ENCODE measurements at places on chromosomes 3 and 15.
A peak's percentile ranks its signal among the peaks of the same experiment; 100 is the strongest.

DNA sequence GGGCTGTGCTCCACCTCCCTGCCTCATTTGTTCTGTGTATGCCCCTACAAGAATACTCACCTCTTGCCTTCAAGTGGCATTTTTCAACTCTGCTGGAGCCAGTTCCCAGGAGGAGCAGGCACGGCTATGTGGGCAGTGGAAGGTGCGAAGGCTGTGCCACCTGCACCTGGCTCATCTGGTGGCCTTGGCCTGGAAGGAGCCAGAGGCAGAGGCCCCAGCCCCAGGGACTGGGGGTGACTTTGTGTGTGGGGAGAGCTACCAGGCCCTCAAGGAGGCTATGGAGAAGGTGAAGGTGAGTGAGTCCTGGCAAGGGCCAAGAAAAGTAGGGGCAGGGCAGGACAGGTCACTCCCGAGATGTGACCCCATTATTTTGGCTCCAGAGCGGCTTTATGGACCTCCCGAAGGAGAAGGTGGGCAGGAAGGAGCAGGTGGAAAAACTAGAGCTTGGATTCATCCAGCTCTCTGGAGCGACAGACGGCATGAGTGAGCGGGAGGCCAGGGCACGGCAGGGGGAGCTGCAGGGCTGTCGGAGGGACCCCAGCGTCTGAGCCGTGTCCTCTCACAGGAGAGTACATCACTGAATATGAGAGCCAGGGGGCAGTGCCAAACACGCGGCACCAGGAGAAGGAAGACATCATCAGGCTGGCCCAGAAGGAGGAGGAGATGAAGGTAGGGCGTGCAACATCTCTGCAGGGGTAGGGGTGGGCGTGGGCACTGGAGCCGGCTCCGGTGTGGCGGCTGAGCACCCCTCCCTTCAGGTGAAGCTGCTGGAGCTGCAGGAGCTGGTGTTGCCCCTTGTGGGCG, 57.3 kb upstream of the UBE2Q2 start:
- no peak for DNase-seq

DNA sequence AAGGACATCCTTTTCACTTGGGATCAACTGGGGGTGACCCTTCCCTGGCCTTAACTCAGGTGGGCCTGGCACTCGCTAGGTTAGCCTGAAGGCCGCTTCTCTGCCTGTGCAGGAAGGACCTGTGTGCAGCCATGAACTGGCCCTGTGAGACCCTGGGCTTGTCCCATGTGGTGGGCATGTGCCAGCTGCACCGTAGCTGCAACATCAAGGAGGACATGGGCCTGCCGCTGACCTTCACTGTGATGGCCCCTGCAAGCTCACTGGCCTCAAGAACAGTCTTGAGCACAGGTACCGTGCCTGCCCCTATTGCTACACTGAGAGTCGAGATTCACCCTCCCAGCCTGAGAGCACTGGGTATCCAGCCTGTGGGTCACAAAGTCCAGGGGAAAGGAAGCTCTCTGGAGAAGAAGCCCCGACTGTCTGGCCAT, 43.0 kb downstream of the SAXO2 start:
- DNase-seq: no peak

- peak; percentile 63 for DNase-seq
Observed at GRCh38 chr3:133570937-133571320, 2.6 kb upstream of the CDV3 start.

DNA sequence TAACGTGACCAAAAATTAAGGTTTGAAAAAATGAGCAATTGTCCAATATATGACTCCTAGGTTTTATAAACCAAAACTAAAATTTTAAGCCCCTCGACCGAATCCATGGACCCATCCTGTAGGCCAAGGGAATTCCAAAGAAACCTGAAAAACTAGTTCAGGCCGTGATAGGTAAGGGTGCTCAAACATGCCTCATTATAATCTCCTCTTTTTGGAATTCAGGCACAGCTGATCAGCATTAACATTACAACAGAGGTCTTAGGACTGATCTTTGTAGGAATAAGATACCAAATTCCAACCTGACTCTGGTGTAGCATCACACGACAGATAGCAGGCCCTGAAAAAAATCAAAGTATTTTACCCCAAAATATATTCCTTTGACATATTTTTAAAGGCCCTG, 155.7 kb downstream of the NEK10 start:
- no peak for DNase-seq

DNA sequence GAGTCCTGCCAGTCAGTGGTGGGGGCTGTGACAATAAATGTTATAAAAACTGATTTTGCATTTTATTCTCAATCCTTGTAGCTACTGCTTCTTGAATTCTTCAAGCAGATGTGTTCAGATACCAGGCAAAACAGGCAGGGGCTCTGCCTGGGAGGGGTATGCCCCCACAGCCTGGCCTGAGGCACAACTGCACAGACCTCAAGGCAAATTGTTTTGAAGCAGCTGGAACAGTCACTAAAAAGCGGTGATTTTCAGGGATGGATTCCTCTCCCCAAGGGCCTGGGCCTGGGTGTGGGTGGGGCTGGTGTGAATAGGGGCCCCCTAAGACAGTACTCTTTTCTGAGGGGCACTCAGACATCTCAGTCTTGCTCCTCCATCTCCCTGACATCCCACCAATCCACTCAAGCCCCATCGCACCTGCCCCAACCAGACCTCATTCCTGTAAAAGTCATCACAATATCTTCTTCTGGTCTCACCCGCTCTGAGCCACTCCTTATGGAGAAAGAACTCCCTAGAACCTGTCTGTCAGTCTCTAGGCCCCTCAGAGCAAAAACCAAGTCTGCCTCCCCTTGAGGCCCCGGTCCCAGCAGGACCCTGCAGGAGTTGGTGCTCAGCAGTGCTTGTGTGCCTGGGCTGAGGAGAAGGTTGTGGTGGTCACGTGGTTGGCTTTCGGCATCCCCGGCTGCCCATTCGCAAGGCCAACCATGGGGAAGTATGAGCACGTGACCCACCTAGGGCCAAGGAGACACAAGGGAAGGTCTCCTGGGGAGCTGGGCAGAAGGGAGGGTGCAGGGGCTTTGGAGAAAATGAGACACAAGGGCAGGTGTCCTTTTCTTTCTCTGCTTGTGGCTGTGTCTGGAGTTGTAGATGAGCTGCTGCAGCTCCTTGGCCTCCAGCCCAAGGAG, 2.9 kb upstream of the PSTPIP1 start:
- DNase-seq: no peak

DNA sequence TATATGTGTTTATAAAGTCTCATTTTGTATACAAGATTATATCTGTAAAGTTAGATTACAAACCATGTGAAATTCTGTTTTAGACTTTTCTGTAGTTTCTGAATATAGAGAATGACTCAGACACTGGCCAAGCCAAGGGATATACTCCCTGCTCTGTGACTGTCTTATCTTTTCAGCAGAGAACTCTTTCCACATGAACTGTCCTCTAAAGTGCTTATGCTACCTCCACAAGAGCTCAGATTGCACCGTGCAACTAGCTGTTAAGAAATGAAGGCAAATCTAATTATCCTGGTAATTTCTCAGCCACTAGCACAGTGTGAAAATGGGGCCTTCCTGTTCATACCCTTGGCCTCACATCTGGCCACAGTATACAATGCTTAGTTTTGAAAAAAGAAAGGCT, 44.3 kb upstream of the CPNE4 start:
- no peak for DNase-seq

GRCh38 chr15:30997270-30997669, 5.8 kb upstream of the MTMR10 start:
- DNase-seq: no peak

DNA sequence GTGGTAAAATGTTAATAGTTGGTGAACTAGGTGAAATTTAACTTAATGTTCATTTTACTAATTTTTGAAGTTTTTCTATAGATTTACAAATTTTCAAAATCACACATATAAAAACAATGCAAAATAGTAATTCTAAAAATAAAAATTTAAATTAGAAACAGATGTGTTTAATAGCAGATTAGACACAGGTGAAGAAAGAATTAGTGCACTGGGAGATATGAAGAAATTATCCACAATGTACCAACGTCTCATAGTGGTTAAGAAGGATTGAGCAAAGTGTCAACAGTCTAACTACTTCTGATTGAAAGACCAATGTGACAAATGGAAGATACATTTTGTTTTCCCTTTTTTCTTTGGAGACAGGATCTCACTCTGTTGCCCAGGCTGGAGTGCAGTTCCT, 26.5 kb downstream of the SPG11 start:
- DNase-seq: no peak

DNA sequence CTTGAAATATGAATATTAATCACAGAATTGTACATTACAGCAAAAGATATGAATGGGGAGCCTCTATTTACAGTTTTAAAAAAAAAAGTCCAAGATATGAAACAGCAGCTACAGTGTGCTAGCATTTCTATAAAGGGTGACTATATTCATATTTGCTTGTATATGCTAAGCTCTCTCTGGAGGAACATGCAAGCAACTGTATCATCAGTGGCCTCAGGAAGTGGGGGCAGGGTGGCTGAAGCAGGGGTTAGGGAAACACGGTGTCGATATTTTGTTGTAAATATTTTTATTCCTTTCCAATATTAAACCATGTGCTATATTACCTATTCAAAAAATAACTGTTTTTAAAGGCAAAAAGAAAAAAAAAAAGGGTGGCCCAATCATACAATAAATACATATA, 2.3 kb downstream of the UACA start:
- DNase-seq: peak; percentile 26

GRCh38 chr15:67883234-67883773, 43.5 kb upstream of the RNU6-1 start:
- no peak for DNase-seq

- DNase-seq: no peak
Observed at GRCh38 chr3:137062250-137062649, 104.5 kb downstream of the IL20RB start.

DNA sequence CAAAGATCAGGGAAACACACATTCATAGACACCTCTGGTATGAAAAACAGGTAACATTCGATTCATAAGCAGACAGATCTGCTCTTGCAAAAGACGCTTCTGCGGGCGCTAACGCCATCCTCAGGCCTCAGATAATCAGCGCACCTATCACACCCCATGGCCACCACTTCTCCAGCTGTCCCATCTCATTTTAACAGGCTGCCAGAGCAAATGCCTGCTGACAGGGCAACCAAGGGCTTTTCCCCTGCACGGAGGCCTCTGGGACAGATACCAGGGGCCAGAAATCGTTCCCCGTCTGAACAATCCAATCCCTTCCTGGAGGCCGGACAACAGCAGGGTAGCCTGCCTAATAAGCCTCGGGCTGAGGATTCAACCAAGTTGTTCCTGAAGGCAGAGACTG, 15.2 kb downstream of the ABCC5 start:
- no peak for DNase-seq

- DNase-seq: no peak
Observed at GRCh38 chr3:151460228-151460627, 633 bp downstream of the IGSF10 start.

All from EL (cell line).